ENCODE measurements at places on chromosomes 1 and 21. TPM values are rescaled to one million over a fixed set of nuclear protein-coding genes. Genes with fewer than 3 reads are reported as not detected.

The TRIM58 gene
- total RNA-seq: 0.43 TPM

The MXRA8 gene
- total RNA-seq: 540 TPM

The CTSK gene
- 100 TPM for total RNA-seq

The SLAMF8 gene
- total RNA-seq: 0.11 TPM

The SPAG17 gene
- 5.0 TPM for total RNA-seq

The FAM131C gene
- 0.26 TPM for total RNA-seq

The SCAF4 gene
- 11.5 TPM for total RNA-seq

The MTOR gene
- total RNA-seq: 34.3 TPM

The CA14 gene
- total RNA-seq: not detected

The CFAP74 gene
- not detected for total RNA-seq

The TMEM269 gene
- not detected for total RNA-seq

The RNU1-1 gene
- under 0.01 TPM for total RNA-seq

The CRYAA gene
- not detected for total RNA-seq

The LDLRAD2 gene
- not detected for total RNA-seq

The HSPA13 gene
- 65.6 TPM for total RNA-seq

The UBL4B gene
- 0.32 TPM for total RNA-seq

The AMY2A gene
- not detected for total RNA-seq

The BMP8B gene
- total RNA-seq: not detected

The MIXL1 gene
- total RNA-seq: not detected

The GBP6 gene
- total RNA-seq: not detected

The LCE6A gene
- not detected for total RNA-seq

The PIP5K1A gene
- total RNA-seq: 88.6 TPM

The PLEKHN1 gene
- 0.91 TPM for total RNA-seq

The HES3 gene
- not detected for total RNA-seq

The POU3F1 gene
- total RNA-seq: not detected

The DNASE2B gene
- total RNA-seq: not detected

The RAB25 gene
- 0.13 TPM for total RNA-seq

Data from articular chondrocyte of knee joint (primary cell).